NCI-H345 (cell line): ENCODE measurements at places on chromosomes 4 and X.

GRCh38 chrX:39731735-39732134, 366.0 kb downstream of the BCOR start:
- DNase-seq = no peak

DNA sequence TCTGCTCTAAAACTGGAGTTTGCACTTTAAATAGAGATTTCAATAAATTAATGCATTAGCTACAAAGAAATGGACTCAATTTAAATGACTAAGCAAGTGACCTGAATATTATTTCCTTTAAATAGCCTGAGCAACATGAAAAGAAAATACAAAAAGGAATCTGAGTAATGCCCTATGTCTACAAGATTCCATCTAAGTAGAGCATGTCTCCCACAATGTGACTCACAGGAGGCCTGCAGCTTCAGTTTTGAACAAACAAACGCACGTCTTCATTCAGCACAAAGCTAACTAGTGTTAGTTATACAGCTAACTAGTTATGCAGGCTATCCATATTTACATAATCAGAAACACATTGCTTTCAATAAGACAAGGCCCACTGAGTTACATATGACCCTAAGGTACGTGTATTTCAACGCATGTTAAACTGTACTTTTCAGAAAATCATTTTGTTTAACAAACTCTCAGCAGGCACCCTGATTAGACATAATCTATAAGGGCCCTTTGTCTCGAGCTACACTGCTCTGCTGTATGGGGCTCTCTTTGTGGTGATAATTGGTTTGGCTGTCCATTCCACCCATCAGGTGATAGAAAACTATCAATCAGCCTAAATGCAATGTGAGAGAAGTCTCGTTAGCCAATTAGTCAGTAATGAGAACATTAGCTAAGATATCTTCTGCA, 116.5 kb downstream of the MAML3 start:
- DNase-seq = no peak

- no peak for DNase-seq
Observed at GRCh38 chrX:39430551-39430950, 629.3 kb downstream of the MID1IP1 start.

DNA sequence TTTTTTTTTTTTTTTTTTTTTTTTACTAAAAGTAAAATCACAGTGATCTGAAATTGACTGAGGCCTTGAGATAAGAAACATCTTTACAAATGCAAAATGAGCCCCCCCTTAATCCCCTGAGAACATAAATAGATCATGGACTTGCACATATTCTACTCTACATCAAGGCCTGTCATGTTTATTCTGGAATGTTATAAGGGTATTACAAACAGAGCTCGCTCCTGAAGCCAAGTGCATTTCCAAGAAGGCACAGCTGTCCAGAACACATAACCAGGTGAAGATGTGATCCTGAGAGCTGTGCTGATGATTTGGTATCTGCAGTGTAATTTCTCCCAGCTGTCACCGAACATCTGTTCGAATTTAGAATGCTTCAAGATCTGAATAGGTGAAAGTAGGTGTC, 384.5 kb downstream of the GPAT3 start:
- DNase-seq = no peak

DNA sequence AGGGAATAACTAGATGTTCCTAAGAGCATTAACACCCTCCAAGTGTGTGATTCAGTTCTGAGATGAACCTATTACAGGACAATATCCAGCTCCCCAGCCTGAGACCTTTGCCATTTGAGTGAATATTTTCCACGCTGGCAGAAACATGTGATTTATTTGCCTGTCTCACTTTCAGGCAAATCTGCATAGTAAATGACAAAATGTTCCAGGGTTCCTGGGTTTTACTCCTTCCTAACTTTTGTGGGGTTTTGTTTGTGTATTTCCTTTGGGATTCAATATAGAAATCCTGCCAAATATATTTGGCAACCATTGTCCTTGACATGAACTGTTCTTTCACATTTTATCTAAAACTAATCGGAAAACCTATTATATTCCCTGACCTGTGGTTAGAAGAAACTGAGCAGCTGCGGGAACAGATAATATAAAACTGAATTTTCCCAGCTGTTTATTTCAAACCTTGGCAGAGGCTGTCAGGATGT, 12.5 kb downstream of the F8 start:
- no peak for DNase-seq

- no peak for DNase-seq
Observed at GRCh38 chr4:151437505-151437904, 28.5 kb downstream of the FHIP1A start.

GRCh38 chr4:144104509-144105130, 35.9 kb downstream of the GYPA start:
- no peak for DNase-seq
